T-helper 17 cell (primary cell): ENCODE measurements at places on chromosomes 3 and 15.

GRCh38 chr15:64842096-64842939 is 603 bp downstream of the PLEKHO2 start:
- H3K4me1 ChIP-seq: peaks cover 72% of the 10 kb centered on the region
- peaks cover 4% of the 10 kb centered on the region for H3K36me3 ChIP-seq
- DNase-seq: no peak
- H3K27ac ChIP-seq: peak overlapping the region; percentile 95
- no peaks in the 10 kb centered on the region for H3K27me3 ChIP-seq
- peak overlapping the region; percentile 98 for H3K4me3 ChIP-seq

DNA sequence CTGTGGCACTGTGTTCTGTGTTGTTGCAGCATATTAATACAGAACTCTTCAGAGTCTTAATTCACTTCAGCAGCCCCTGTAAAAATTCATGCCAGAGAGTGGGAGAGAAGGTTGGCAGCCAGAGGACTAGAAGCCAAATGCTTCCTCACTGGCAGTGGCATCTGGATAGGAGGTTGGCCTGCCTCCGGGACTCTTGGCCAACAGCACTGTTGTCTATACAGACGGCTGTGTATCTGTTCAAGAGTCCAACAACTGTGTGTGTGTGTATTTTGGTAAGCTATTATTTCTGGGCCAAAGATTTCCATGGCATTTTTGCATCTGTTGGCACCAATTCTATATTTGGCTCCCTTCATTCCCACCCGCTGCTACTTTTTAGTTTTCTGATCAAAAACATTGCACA is 156.0 kb upstream of the SOX2 start:
- H3K27ac ChIP-seq: no peak overlapping the region
- no peak overlapping the region for H3K4me3 ChIP-seq
- no peaks in the 10 kb centered on the region for H3K4me1 ChIP-seq
- no peaks in the 10 kb centered on the region for H3K27me3 ChIP-seq

GRCh38 chr15:52078876-52079700 is 33.5 kb downstream of the BCL2L10 start:
- H3K27ac ChIP-seq: no peak overlapping the region
- peaks cover 14% of the 10 kb centered on the region for H3K4me1 ChIP-seq
- H3K36me3 ChIP-seq: no peaks in the 10 kb centered on the region
- DNase-seq: peak; percentile 69

GRCh38 chr3:186365202-186365974 is 3.4 kb upstream of the DGKG start:
- H3K4me1 ChIP-seq: peaks cover 20% of the 10 kb centered on the region
- no peak overlapping the region for H3K4me3 ChIP-seq
- H3K27ac ChIP-seq: no peak overlapping the region
- H3K27me3 ChIP-seq: peaks cover 70% of the 10 kb centered on the region
- peaks cover 11% of the 10 kb centered on the region for H3K36me3 ChIP-seq

GRCh38 chr3:72811571-72811970 is 36.7 kb downstream of the SHQ1 start:
- peaks cover 5% of the 10 kb centered on the region for H3K36me3 ChIP-seq
- H3K4me1 ChIP-seq: no peaks in the 10 kb centered on the region
- H3K4me3 ChIP-seq: no peak overlapping the region
- H3K27me3 ChIP-seq: no peaks in the 10 kb centered on the region

GRCh38 chr3:10421996-10422395 is 83.4 kb downstream of the ATP2B2 start:
- no peak overlapping the region for H3K4me3 ChIP-seq
- H3K27me3 ChIP-seq: peaks cover 20% of the 10 kb centered on the region
- no peak for DNase-seq
- no peaks in the 10 kb centered on the region for H3K36me3 ChIP-seq
- H3K27ac ChIP-seq: no peak overlapping the region

GRCh38 chr3:194812176-194812575 is 126.5 kb downstream of the FAM43A start:
- H3K27me3 ChIP-seq: peaks cover 55% of the 10 kb centered on the region
- DNase-seq: no peak
- H3K4me1 ChIP-seq: no peaks in the 10 kb centered on the region
- H3K27ac ChIP-seq: no peak overlapping the region
- H3K4me3 ChIP-seq: no peak overlapping the region
